Mesenchymal stem cell (in vitro differentiated cells and primary cell): ENCODE measurements at places on chromosomes 3 and 15.

GRCh38 chr15:28109626-28110455, 10.7 kb upstream of the OCA2 start:
- H3K27me3 ChIP-seq: peaks cover 22% of the 10 kb centered on the region
- peaks cover 27% of the 10 kb centered on the region for H3K4me1 ChIP-seq
- no peak for DNase-seq
- no peak overlapping the region for H3K4me3 ChIP-seq

DNA sequence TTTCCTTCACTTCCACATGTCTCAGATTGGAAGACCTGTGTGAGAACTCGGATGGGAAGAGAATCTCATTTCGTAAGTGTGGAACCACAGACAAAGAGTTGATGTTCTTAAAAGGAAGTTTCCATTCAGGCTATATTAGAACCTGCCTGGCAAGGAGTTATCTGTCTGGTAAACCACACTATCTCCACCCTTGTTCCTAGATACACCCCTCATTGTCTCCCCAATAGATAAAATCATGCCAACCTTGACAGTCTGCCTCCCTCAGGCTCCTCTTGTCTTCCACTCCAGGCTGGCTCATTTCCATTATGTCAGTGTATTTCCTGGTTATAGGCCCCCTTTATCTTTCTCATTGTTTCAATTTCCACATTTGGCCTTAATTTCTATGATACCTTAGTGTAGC, 89.2 kb downstream of the TMEM108 start:
- H3K36me3 ChIP-seq: no peaks in the 10 kb centered on the region
- no peaks in the 10 kb centered on the region for H3K4me1 ChIP-seq
- DNase-seq: no peak
- no peaks in the 10 kb centered on the region for H3K27me3 ChIP-seq

DNA sequence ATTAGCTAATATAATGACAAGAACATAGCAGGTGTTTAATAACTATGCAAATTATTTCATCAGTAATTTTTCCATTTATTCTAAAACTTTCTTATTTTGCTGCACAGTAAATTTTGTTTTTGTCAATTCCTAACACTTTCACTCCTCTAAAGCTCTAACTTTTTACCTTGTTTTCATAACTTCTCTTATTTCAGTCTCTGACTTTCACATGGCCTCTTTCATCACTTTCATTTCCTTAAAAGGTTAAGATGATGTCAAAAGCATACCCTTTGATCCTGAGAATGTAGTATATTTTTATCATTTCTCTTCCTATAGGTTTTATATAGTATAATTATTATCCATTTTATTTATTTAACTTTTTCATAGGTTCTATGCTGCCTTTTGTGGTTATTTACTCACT, 1325.8 kb upstream of the ALCAM start:
- DNase-seq: no peak
- H3K27ac ChIP-seq: no peak overlapping the region
- H3K27me3 ChIP-seq: no peaks in the 10 kb centered on the region

- H3K4me1 ChIP-seq: no peaks in the 10 kb centered on the region
- peaks cover 5% of the 10 kb centered on the region for H3K27me3 ChIP-seq
- no peak overlapping the region for H3K27ac ChIP-seq
- DNase-seq: no peak
- no peaks in the 10 kb centered on the region for H3K36me3 ChIP-seq
- H3K4me3 ChIP-seq: no peak overlapping the region
These were observed 39.4 kb upstream of the CCR2 start for GRCh38 chr3:46314517-46314916.

DNA sequence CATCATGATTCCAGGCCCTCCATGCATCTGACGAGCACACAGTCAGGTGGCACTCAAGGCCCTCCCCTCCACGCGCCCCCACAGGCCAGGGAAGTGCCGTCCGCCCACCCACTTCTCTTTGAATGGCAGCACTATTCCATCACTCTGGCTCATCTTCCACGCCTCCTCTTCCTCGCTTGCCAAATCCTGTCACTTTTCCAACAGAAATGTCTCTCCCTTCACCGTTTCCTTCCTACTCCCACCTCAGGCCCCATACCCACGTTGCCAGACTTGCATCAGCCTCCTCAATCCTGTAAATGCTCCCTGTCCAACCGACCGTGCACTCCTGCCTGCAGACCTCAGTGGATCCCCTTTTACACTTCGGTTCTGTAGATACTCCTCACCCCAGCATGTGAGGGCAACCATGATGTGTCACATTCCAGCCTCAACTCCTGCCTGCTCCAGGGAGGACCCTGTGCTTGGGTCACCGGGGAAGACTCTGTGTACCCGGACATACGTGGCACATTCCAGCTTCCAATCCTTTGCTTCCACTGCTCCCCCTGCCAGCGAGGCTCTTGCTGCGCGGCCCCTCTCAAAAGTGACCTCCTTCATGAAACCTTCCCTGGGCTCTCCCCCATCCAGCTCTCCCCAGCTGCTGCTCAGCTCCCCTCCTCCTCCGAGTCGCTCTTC, 29.6 kb downstream of the ADCY5 start:
- H3K27ac ChIP-seq: no peak overlapping the region
- H3K36me3 ChIP-seq: no peaks in the 10 kb centered on the region
- H3K4me3 ChIP-seq: no peak overlapping the region
- H3K27me3 ChIP-seq: peaks cover 82% of the 10 kb centered on the region

- H3K4me3 ChIP-seq: no peak overlapping the region
- DNase-seq: no peak
- no peaks in the 10 kb centered on the region for H3K36me3 ChIP-seq
- H3K27ac ChIP-seq: no peak overlapping the region
- no peaks in the 10 kb centered on the region for H3K27me3 ChIP-seq
These were observed 465.9 kb upstream of the RASGRP1 start for GRCh38 chr15:39030291-39031070.
